ENCODE measurements at places on chromosomes 7 and 10.

GRCh38 chr7:5296611-5297226 lies 14.0 kb downstream of the SLC29A4 start:
- DNase-seq = peak; percentile 54

- no peak for DNase-seq
These were observed 31.8 kb upstream of the ABCA13 start for GRCh38 chr7:48139459-48139858.

DNA sequence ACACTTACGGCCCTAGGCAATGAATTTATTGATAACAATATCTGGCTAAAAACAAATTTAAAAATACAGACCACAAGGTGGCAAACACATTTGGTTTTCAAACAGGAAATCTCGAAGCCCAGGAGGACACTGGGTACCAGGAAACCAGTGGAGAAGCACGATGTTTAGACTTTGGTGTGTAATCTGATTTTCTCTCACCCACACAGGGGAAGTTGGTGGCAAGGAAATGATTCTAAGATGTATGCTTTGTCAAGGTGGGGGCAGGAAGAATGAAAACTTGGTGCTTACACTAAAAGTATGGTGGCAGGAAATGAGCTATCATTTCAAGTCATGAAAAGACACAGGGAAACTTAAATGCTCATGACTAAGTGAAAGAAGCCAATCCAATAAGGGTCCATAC lies 113.2 kb upstream of the ANKRD1 start:
- peak; percentile 12 for DNase-seq

DNA sequence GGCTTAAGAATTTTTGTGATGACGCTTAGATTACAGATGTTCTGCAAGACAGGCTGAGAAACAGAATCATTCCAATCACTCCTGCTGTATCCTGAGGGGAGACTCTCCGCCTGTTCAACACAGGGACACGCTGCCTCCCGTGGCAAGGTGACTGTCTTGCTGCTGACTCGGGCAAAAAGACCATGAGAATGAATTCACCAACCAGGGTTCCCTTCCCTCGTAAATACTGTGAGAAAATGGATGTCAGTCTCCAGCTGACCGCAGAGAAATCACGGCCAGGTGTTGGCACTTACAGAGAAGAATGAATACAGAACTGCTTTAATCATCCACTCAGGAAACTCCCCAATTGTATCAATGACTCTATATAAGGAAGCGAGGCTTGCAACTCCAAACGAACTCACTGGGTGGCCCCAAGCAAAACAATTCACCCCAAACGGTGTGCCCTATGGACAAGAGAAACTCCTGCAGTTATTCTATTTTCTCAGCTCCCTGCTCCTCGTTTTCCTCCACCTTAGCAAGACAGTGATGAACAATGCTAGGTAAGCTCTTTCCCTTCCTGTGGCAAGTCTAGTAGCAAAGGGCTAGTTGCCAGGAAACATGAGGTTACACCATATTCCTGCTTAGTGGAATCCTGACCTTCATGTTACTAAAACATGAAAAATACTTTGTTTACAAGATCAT lies 22.8 kb downstream of the GNA12 start:
- DNase-seq = no peak

GRCh38 chr7:143345428-143345900 lies 17.0 kb downstream of the FAM131B start:
- peak; percentile 53 for DNase-seq

GRCh38 chr7:44196450-44196872 lies 4.3 kb upstream of the YKT6 start:
- no peak for DNase-seq

DNA sequence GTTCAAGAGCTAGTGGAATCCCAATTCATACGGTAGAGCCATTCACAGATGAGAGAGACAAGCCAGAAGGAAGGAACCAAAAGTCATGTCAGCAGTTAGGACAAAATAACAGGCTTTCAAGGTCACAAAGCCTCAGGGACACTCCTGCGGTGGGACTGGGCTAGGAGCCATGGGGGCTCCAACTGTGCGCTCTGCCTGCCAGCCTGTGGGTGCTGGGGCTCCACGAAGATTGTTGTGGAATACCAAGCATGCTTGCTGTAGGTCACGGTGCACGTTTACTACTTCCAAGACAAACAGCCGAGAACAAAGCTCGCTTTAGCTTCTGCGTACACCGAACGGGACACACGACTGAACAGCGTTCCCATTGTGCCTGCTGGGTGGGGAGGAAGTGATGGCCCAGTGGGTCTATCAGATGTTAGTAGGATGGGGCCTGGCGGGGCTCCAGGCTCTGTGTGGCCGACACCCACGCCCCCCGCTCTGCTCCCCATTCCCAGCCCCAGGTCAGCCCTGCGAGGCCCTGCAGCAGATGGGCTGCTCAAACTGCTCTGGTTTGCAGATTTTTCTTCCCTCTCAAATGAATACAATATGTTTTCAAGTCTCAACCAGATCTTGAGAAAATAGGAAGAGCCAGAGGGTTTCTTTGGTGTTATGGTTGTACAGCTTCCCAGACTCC lies 158.9 kb downstream of the EGFR start:
- no peak for DNase-seq

DNA sequence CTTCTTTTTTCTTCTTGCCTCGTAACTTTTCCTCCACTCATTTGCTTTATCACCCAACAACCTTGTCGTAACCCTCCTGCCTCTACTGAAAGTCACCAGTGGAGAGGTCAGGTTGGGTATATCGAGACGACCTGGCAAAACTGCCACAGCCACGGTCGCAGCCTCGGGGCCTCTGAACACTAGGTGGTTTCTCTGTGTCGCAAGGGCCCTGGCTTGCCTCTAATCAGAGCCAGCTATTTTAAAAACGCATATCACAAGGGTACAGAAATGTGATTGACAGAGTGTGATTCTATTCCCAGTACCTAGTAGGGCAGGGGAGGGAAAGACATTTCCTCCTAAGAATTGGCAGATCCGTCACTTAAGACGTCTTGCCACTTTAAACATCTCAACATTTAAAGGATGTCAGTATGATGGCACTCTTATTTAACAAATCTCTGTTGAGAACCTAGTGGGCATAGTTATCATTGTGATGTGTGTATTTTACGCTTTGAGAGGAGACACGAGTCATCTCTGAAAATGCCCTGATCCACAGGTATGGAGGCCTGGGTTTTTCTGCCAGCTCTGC lies 197.5 kb downstream of the ARHGAP21 start:
- no peak for DNase-seq

GRCh38 chr10:77637532-77638320 lies at the start of gene KCNMA1:
Gene KCNMA1, minus strand, starts transcription at chr10:77637808.
- no peak for DNase-seq

- no peak for DNase-seq
These were observed 24.5 kb downstream of the RNF32 start for GRCh38 chr7:156665101-156665500.

DNA sequence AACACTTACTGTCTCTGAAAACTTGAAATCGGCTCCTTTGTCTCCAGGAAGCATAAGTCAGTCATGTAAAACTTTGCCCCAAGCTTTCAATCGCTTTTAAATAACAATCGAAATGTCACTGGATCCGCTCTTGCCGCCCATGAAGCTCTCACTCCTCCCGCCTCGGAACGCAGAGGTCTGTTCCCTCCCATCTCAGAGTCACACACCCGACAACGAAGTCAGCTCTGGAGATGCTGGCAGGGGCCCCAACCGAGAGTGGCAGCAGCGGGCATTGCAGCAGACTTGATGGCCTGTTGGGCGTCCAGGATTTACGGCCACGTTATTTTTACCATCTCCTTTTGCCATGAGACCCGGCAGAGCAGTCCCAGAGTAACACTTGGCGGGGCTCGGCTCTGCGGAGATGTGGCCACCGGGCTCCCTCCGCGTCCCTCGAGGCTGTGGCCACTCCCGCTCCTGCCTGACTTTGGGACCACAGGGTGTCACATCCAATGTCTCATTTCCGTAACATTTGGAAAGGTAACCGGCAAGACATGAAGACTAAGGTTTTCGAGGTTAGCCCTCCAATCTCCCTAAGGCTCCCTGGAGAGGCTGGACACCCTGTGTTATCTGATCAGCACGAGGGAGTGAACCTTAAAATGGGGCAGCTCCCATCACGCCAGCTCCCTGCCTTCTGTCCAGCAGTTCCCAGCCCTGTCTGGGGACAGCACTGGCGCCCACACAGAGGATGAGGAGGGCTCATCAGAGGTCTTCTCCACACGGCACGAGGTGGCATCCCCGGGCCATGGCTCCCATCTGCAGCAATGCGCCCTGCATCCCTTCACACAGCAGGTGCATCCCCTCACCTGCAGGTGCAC lies 62.8 kb upstream of the ADGRA1 start:
- DNase-seq = no peak

DNA sequence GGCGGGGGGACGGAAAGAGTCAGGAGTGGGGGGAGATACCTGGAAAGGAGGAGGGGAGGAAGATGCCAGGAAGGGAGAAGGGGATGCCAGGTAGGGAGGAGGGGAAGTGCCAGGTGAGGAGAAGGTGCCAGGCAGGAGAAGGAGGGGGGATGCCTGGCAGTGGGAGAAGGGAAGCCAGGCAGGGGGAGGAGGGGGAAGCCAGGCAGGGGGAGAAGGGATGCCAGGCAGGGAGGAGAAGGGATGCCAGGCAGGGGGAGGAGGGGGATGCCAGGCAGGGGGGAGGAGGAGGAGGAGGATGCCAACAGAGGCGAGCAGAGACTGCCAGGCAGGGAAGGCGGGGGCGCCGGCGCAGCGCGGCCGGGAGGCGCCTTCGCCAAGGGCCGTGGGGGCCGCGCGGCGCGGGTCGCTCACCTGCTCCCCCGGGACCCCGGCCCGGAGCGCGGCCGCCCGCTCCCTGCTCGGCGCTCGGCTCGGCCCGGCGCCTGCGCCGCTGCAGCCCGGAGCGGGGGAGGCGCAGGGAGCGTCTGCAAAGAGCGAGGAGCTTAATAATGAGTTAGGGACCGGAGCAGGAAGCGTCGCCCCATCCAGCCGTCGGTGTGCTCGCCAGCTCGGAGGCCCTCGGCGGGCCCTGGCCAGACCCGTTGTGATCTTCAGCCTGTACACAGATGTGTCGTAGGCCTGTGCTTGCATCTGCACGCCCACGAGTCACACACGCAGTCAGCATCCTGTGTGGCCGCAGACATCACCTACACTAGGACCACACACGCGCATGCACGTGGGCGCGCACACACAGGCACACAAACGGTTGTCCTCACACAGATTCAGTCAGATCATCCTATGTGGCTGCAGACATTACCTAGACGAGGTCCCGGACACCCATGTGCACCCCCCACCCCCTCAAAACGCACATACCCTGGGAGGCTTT lies 28.4 kb upstream of the SMARCD3 start:
- DNase-seq = peak; percentile 31

DNA sequence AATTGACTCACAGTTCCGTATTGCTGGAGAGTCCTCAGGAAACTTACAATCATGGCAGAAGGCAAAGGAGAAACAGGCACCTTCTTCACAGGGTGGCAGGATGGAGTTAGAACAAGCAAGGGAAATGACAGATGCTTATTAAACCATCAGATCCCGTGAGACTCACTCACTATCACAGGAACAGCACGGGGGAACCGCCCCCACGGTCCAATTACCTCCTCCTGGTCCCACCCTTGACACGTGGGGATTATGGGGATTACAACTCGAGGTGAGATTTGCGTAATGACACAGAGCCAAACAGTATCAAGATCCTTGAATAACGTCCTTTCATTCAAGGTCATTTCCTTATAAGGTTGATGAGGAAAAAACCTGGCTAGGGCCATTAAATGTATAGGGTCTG lies 176.6 kb downstream of the TPK1 start:
- no peak for DNase-seq

GRCh38 chr7:157978766-157979165 lies 608.9 kb downstream of the PTPRN2 start:
- no peak for DNase-seq

DNA sequence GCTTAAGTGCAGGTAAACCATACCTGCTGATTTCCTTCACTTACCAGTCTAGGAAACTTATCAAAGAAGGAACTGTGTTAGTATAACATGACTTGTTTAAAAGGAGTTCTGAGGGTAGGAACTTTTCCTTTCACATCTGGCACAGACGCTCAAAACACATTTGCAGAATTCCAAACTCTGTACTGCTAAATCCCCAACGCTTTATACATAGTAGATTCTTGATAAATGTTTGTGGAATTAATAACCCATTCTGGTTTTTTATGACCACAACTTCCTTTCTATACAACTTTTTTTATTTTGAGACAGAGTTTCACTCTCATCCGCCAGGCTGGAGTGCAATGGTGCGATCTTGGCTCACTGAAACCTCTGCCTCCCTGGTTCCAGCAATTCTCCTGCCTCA lies 7.7 kb upstream of the TRUB1 start:
- no peak for DNase-seq

GRCh38 chr7:125423458-125424155 lies 494.0 kb upstream of the POT1 start:
- DNase-seq = no peak

- DNase-seq = no peak
These were observed 70.4 kb upstream of the ITPRID1 start for GRCh38 chr7:31443457-31443856.

DNA sequence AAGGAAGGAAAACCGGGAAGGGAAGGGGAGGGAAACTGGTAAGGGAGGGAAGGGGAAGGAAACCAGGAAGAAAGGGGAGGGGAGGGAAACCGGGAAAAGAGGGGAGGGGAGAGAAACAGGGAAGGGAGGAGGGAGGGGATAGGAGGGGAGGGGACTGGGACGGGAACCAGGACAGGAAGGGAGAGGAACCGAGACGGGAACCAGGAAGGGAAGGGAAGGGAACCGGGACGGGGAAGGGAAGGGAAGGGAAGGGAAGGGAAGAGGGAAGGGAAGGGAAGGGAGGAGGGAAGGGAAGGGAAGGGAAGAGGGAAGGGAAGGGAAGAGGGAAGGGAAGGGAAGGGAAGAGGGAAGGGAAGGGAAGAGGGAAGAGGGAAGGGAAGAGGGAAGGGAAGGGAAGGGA lies 13.6 kb downstream of the C10orf67 start:
- DNase-seq = no peak

DNA sequence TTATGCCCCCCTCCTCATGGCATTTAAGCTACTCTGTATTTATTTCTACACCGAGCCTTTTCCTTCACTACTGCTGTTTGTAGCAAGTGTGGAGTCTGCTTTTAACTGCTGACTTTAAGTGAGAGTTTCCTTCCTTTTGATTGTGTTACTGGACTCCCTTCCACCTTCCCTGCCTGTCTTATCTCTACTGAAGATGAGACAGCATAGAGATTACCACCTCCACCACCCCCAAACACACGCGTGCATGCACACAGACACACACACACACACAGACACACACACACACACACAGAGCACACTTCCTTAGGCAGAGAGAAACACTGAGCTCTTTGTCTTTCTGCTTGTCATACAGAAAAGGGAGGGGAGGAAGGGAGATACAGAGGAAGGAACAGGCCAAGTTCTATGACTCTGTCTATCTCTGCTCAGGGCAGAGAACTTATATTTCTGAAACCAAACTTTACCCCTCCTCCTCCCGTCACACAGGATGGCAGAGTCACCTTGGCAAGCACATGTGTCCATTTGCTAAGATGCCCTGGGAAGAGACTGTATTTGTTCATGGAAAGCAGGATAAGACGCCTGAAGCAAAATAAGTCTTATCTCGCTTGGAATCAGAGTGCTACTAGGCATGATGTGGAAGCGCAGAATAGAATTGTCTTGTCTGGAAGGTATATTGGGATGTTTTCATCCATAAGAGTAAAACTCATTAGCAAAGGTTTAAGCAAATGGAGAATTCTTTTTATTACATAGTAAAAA lies 81.8 kb upstream of the CAV2 start:
- DNase-seq = no peak
